ENCODE measurements at places on chromosomes 1 and 21. TPM values are rescaled to one million over a fixed set of nuclear protein-coding genes. Genes with fewer than 3 reads are reported as not detected.

DNA sequence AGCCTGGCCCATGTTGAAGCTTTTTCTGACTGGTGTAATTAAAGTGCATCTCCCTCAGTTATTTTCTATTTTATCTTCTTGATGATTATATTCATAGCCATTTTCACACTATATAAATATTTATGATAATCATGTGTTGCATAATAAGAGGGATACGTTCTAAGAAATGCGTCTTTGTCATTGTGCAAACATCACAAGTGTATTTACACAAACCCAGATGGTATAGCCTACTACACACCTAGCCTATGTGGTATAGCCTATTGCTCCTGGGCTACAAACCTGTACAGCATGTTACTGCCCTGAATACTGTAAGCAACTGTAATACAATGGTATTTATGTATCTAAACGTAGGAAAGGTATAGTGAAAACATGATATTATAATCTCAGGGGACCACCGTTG, 88.1 kb downstream of the BACH1 start:
- H3K27me3 ChIP-seq: no peaks in the 10 kb centered on the region
- no peak for DNase-seq
- peaks cover 4% of the 10 kb centered on the region for H3K4me1 ChIP-seq
- H3K36me3 ChIP-seq: no peaks in the 10 kb centered on the region

GRCh38 chr1:22722901-22723550, 12.4 kb downstream of the EPHB2 start:
- no peak overlapping the region for H3K4me3 ChIP-seq
- H3K4me1 ChIP-seq: peaks cover 13% of the 10 kb centered on the region
- peaks cover 17% of the 10 kb centered on the region for H3K36me3 ChIP-seq
- no peaks in the 10 kb centered on the region for H3K27me3 ChIP-seq
- no peak overlapping the region for H3K27ac ChIP-seq

DNA sequence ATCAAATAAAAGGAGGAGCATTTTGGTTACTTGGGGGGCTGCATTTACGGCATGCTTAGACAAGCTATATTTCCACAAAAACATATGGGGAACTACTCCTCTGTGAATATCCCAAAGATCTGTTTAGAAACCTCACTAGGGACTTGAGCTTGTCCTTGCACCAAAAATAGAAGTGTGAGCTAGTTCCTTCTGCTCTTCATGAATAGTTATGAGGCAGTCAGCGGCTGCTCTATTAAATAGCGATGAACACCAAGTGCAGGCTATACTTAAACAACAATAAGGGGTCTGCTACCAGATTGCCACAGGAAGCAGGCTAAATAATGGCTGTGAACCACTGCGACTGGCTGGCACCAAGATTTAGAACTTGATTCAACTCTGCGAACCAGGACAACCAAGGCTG, 190.1 kb downstream of the PCP4 start:
- DNase-seq: no peak
- no peaks in the 10 kb centered on the region for H3K36me3 ChIP-seq
- no peaks in the 10 kb centered on the region for H3K4me1 ChIP-seq
- no peak overlapping the region for H3K4me3 ChIP-seq
- no peaks in the 10 kb centered on the region for H3K27me3 ChIP-seq

GRCh38 chr1:27600498-27601175, 3.3 kb downstream of the AHDC1 start:
- no peak for DNase-seq
- peaks cover 11% of the 10 kb centered on the region for H3K36me3 ChIP-seq
- H3K27me3 ChIP-seq: no peaks in the 10 kb centered on the region
- H3K4me3 ChIP-seq: no peak overlapping the region

DNA sequence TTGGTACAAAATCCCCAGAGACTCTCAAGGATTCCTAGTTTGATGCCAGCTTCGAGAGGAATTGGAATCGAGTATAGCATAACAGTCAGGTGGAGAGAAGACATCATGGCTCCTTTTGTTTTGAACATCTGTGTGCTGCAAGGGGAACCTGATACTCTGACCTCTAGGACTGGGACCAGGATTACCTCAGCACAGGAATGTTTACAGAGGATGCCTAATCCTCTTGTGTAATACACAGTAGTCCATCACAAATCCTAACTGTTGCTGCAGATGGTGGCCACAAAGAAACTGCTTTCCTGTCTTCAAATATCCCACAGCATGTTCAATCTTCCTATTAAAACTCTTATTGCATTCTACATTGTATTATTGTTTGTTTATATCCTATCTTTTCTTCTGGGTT, 111.8 kb upstream of the PRMT6 start:
- H3K27ac ChIP-seq: no peak overlapping the region
- H3K4me3 ChIP-seq: no peak overlapping the region
- no peaks in the 10 kb centered on the region for H3K4me1 ChIP-seq
- DNase-seq: no peak

DNA sequence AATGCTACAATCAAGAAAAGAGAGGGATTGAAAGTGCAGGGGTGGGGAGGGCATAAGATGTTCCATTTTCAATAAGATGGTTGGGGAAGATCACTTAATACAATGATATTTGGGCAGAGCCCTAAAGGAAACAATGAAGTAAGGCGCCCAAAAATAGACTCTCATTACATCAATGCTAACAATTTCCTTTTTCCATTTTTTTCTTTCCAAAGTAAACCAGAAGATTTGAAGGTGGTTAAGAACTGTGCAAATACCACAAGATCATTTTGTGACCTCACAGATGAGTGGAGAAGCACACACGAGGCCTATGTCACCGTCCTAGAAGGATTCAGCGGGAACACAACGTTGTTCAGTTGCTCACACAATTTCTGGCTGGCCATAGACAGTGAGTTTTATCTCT, 16.8 kb downstream of the IFNAR2 start:
- H3K27ac ChIP-seq: no peak overlapping the region
- DNase-seq: no peak
- no peaks in the 10 kb centered on the region for H3K4me1 ChIP-seq
- H3K4me3 ChIP-seq: no peak overlapping the region

DNA sequence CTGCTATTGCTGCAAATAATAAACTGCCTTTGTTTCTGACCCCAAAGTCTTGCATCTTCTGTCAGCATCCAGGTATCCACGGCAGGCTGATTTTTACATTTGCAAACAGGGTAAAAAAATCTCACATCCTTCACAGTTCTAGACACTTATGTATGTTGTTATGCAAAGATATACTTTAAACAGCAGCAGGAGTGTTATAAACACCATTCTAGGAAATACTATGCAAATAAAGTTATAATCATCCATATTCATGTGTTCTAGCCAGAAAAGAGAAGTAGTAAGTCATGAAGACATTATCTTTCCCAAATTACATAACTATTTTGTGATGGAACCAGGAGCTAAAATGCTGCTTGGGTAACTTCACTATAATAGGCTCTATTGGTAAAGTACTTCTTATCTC, 534.2 kb downstream of the LTN1 start:
- H3K36me3 ChIP-seq: no peaks in the 10 kb centered on the region
- H3K4me3 ChIP-seq: no peak overlapping the region
- no peaks in the 10 kb centered on the region for H3K27me3 ChIP-seq
- H3K4me1 ChIP-seq: no peaks in the 10 kb centered on the region

DNA sequence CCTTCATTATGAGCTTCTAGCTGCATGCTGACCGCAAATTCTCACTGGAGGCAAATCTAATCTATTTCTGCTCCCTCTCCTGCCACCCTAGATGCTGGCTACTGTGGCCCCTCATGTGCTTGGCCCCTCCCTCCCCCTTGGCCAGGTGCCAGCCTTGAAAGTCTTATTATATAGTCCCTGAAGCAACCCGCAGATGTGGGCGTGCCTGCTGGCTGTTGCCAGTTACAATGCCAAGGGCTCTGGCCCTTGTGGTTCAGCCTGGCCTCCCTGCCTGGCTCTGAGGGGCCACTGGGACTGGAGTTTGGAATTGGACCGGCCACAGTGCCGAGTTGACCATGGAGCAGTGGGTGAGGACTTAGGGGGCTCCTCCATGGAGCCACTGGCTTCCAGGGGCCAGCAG, 78.9 kb upstream of the ACTRT2 start:
- H3K4me1 ChIP-seq: no peaks in the 10 kb centered on the region
- no peak overlapping the region for H3K27ac ChIP-seq
- H3K36me3 ChIP-seq: no peaks in the 10 kb centered on the region
- no peak for DNase-seq
- no peak overlapping the region for H3K4me3 ChIP-seq

DNA sequence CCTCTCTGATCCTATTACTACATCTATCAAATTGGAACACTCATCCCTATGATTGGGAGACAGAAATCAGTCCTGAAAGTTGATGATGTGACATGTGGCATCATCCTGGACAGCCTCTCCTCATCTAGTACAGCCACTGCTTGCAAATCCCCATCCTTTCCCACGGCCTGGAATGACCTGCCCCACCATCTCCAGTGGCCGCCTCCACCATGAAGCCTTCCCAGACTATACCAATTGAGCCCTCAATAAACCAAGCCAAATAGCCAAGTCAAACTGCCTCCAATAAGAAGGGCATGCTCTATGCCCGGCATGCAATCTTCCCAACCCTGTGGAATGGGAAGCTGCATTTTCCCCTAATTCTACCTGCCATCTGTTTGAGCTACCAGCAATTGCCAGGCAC, 561 bp upstream of the ARHGEF19 start:
- no peak overlapping the region for H3K4me3 ChIP-seq
- no peaks in the 10 kb centered on the region for H3K27me3 ChIP-seq
- no peaks in the 10 kb centered on the region for H3K36me3 ChIP-seq

- H3K27me3 ChIP-seq: no peaks in the 10 kb centered on the region
- no peak overlapping the region for H3K27ac ChIP-seq
- no peak for DNase-seq
- H3K36me3 ChIP-seq: no peaks in the 10 kb centered on the region
- H3K4me1 ChIP-seq: no peaks in the 10 kb centered on the region
Observed at GRCh38 chr1:108886292-108886691, 9.5 kb downstream of the GPSM2 start.

DNA sequence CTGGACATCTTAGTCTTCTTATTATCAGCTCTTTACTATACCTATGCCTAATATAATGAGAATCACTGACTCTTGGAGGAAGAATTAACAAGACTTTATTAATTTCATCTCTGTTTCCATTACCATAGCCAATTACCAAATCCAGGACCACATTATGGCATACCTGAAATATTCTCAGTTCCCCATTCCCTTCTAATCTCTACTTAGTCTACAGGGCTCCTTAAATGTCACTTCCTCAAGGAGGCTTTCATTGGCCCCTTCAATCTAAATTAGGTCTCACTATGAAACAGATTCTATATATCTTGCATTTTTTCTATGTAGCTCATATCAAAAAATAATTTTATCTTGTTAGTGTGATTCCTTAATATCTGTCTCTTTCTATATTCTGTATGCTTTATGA, 371.2 kb downstream of the PTBP2 start:
- no peaks in the 10 kb centered on the region for H3K27me3 ChIP-seq
- no peak overlapping the region for H3K4me3 ChIP-seq
- DNase-seq: no peak
- no peaks in the 10 kb centered on the region for H3K4me1 ChIP-seq
- no peaks in the 10 kb centered on the region for H3K36me3 ChIP-seq

- no peak overlapping the region for H3K27ac ChIP-seq
- peaks cover 3% of the 10 kb centered on the region for H3K27me3 ChIP-seq
- no peaks in the 10 kb centered on the region for H3K36me3 ChIP-seq
Observed at GRCh38 chr1:56830052-56830451, 10.8 kb upstream of the FYB2 start.

- no peaks in the 10 kb centered on the region for H3K4me1 ChIP-seq
- DNase-seq: no peak
Observed at GRCh38 chr1:226223157-226223785, at the start of gene MIXL1. Gene MIXL1 (plus strand): TSS chr1:226223664. CDS start chr1:226223682, 18 bp downstream.

- H3K27me3 ChIP-seq: no peaks in the 10 kb centered on the region
- H3K27ac ChIP-seq: no peak overlapping the region
- H3K4me3 ChIP-seq: no peak overlapping the region
- no peaks in the 10 kb centered on the region for H3K36me3 ChIP-seq
Observed at GRCh38 chr1:229714964-229715603, 89.0 kb downstream of the URB2 start.

DNA sequence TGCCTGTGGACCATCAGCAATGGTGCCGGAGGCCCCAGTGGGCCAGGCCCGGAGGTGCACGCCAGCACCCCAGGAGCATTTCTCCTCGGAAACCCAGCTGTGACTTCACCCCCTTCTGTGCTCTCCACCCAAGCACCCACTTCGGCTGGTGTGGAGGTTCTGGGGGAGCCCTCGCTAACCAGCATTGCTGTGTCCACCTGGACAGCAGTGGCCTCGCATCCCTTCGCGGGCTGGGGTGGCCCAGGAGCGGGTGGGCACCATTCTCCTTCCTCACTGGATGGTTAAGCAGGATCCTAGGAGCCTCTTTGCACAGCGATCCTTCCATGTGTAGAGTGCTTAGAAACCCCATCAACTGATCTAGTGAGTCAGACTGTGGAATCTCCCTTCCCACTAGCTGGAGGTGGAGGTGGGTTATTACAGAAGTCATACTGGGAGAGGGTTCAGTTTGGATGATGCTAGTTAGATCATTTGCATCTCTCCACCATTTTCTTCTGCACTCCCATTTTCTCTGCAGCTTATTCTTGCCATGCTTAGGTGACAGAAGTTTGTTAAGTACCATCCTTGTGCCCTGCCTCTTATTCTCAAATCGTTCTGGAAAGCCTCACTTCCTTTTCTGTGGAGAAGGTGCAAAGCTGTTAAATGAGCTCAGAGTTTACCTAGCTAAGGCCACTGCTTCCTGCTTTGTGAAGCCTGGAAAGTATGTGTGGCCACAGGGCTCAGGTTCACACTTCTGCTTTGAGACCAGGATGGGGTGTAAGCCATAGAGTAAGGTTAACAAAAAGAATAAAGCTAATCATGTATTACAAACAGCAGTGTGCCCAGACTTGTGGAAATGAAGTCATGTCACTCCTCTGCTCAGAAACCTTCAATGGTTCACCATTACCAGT, 32.3 kb downstream of the TBX19 start:
- no peak overlapping the region for H3K4me3 ChIP-seq
- no peaks in the 10 kb centered on the region for H3K4me1 ChIP-seq
- no peak for DNase-seq
- no peaks in the 10 kb centered on the region for H3K36me3 ChIP-seq

GRCh38 chr1:240282061-240282830, 190.6 kb downstream of the FMN2 start:
- no peaks in the 10 kb centered on the region for H3K36me3 ChIP-seq
- no peaks in the 10 kb centered on the region for H3K27me3 ChIP-seq
- no peak for DNase-seq
- peaks cover 3% of the 10 kb centered on the region for H3K4me1 ChIP-seq
- H3K4me3 ChIP-seq: no peak overlapping the region

Gene ANKRD35
- 0.93 TPM for polyA plus RNA-seq

Gene S100A7
- polyA plus RNA-seq: not detected

Gene LCE3E
- not detected for polyA plus RNA-seq

Gene TPM3
- 303 TPM for polyA plus RNA-seq

Gene ERRFI1
- 39.5 TPM for polyA plus RNA-seq

Gene LENEP
- polyA plus RNA-seq: 0.33 TPM

Gene CCDC185
- polyA plus RNA-seq: not detected

Gene USP33
- 60.6 TPM for polyA plus RNA-seq

Gene ADGRB2
- polyA plus RNA-seq: 56.1 TPM

Gene SLC6A9
- 3.5 TPM for polyA plus RNA-seq
